ENCODE measurements at places on chromosomes 3 and 15.

DNA sequence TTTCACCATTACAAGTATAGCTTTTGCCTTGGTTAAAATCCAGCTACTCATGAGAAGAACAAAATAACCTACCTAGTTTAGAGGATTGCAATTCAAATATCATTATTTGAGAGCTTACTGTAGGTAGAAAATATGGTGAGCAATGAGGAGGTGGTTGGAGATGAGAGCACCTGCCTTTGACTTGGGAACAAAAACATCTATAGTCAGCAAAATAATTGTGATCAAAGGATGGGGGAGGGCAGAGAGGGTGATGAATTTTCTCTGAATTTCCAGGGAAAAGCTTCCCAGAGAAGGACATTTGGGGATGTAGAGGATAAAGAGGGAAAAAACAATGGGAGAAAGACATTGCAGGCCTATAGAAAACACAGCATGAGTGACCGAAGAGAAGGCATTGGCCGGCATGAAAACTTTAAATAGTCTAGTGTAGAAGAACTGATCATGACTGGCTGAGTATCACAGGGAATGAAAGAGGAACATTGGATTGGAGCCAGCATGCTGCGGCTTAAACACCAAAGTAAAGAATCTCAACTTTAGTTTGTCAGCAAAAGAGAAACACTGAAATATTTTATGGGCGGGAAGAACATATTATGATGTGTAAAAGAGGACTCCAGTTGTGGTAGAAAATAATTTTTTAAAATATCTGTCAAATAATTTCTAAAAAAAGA lies 581.3 kb downstream of the UNC13C start:
- no peak for DNase-seq

- no peak for DNase-seq
These were observed 99.5 kb downstream of the DNAJB8 start for GRCh38 chr3:128367221-128367620.

DNA sequence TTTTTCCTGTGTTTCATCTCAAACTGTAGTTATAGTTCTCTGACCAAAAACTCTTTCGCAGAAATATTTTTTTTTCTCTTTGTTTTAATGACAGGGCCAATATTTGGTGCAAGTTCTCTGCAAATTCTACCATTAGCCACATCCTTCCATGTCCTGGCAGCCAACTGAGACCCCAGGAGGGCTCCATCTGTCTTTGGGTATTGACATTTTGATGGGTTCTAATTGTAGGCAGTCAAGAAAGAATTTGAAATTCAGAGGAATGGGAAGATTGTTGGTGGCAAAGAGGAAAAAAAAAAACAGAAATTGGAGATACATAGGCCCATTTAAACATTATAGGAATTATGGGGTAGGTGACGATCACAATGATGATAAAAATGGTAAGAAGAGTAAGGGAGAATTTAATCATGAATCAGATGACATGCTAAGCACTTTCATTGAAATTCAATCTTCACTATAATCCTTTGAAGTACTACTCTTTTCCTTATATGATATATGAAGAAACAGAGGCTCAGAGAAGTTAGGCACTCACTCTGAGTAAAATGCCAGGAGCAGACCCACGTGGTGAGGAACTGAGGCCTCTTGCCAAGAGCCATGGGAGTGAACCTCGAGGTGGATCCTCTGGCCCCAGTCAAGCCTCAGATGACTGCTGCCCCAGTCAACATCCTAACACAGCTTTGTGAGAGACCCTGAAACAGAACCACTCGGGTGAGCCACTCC lies 151.4 kb downstream of the PDZRN3 start:
- DNase-seq: no peak

- DNase-seq: peak; percentile 22
These were observed 152.2 kb downstream of the IGSF11 start for GRCh38 chr3:118882353-118882947.

GRCh38 chr3:52281981-52282801 lies 3.7 kb upstream of the WDR82 start:
- no peak for DNase-seq

GRCh38 chr3:156293566-156293965 lies 173.2 kb downstream of the KCNAB1 start:
- DNase-seq: no peak

GRCh38 chr3:119293105-119293870 lies 895 bp upstream of the ARHGAP31 start:
- DNase-seq: no peak

- no peak for DNase-seq
These were observed 36.5 kb downstream of the RPLP1 start for GRCh38 chr15:69489073-69489571.

DNA sequence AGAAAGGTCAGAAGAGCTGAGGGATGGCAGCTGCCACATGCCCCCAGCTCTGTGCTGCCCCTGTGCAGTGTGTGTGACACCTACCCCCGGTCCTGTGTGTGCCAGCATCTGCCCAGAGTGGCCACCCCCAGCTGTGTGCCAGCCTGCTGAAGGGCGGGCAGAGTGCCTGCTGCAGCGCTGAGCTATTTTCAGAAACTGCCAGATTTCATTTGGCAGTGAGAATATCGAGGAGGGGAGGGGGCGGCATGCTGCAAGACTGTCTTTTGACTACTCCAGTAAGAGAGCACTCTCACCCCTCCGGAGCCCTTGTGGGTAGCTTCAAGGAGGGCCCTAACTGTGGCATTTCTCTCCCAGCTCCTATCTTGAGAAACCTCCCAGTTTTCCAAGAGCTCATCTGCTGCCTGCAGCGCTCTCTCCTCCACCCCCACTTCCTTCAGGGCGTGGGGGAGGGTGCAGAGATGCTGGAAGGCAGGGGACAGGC lies 25.2 kb upstream of the DOCK3 start:
- DNase-seq: no peak

DNA sequence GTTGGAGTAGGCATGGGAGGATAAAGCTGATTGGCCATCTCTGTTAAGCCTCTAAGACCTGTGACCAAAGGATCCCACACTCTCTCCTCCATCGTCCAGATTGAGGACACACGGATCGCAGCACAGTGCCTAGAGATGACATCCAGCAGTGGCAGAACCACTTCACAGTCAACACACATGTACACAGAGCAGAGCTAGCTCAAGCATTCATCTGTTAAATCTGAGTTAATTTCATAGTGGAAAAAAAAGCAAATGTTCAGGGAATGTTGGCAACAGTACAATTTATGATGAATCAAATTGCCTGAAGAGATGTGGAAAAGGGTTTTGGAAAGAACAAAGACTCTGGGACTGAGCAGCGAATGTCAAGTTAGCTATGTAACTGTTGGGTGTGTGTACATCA lies 108.1 kb upstream of the PLAAT1 start:
- DNase-seq: no peak

GRCh38 chr3:56342475-56342874 lies 125.8 kb downstream of the ERC2 start:
- no peak for DNase-seq

GRCh38 chr15:73941871-73942635 lies 15.8 kb downstream of the LOXL1 start:
- no peak for DNase-seq

DNA sequence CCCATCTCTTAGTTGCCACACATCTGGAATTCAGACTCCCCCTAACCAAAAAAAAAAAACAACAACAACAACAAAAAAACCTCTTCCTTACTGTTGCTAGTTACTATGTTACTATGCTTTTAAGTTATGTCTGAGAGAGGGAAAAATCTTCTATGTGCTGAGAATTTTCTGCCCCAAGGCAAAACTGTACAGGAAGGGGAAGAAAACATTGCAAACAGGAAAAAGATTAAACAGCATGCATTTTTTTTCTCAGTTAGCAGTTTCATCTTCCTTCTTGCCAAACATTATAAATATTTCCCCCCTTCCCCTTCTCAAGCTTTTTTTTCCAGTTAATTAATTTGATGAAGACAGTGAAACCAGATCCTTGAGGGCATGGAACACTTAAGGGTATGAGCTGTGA lies 1.1 kb upstream of the CD200R1 start:
- no peak for DNase-seq

All from GM13976 (cell line).